GM13977 (cell line): ENCODE measurements at places on chromosomes 16 and 17.
A peak's percentile ranks its signal among the peaks of the same experiment; 100 is the strongest.

DNA sequence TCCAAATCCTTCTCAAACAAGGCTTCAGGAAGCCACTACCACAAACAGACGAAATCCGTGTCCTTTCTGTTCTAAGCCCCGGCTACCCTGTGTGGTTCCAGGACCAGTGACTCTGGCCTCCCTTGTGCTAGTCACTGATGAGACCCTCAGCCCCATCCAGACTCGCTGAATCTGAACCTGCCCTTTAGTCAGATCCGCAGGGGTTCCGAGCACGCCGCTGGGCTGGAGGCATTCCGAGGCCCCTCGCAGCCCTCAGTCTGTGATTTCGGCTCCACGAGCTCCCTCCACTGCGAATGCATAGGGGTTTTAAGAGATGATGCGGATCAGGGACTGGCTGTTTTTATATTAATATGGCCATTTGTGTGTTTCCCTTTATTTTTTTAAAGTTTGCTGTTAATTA lies 292.7 kb downstream of the IRF8 start:
- DNase-seq, result no peak

- DNase-seq, result peak; percentile 73
Measured at GRCh38 chr16:21656795-21657768, 4.7 kb upstream of the IGSF6 start.

DNA sequence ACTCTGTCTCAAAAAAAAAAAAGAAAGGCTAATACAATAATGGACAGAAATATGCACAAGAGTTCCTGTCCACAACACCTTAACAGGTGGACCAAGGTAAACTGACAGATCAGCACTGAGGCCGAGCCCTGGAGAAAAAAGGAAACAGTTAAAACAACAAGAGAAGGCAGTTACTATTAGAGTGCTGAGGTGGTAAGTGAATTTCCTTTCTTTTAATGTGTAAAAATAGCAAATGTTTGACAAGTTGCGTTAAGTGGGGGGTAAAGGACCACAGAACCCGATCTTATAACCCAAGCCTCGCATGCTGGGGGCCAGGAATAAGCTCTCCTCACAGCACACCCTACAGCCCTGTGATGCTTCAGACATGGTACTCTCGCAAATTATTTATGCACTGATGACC lies 24.8 kb downstream of the TXNDC11 start:
- DNase-seq, result no peak

GRCh38 chr17:40174514-40174913 lies 2.8 kb upstream of the RAPGEFL1 start:
- no peak for DNase-seq

DNA sequence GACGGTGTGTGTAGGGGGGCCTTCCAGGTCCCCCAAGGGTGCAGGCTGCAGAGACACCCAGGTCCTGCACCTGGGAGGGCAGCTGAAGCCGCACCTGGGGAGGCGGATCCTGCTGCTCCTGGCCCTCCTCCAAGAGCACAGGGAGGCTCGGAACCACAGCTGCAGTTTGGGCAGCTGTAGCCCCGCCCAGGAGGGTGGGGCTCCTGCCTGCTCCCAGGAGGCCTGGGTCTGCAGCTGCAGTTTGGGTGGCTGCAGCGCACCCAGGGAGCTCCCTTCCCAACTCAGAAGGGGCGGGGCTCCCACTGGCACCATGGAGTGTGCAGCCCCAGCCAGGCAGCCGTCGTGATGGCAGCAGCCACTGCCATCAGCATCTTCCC lies 69.4 kb upstream of the NKD1 start:
- DNase-seq, result no peak

GRCh38 chr17:82283208-82283749 lies 9.8 kb upstream of the CSNK1D start:
- no peak for DNase-seq

DNA sequence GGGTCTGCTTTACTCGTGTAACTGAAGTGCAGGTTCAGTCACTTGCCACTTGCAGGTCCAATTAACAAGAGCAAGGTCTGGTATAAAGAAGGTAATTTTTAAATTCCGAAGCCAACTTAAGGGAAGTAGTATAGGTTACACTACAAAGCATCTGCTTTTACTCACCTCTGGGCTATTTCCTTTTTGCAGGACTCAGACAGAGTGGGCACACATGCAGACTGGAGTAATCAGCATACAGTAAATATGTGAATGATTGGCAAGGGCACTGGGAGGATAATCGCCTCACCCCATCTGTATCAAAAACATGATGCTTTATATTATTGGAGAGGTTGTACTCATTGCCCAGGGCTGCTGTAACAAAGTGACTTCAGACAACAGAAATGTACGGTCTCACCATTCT lies 160.1 kb upstream of the CDH5 start:
- no peak for DNase-seq

DNA sequence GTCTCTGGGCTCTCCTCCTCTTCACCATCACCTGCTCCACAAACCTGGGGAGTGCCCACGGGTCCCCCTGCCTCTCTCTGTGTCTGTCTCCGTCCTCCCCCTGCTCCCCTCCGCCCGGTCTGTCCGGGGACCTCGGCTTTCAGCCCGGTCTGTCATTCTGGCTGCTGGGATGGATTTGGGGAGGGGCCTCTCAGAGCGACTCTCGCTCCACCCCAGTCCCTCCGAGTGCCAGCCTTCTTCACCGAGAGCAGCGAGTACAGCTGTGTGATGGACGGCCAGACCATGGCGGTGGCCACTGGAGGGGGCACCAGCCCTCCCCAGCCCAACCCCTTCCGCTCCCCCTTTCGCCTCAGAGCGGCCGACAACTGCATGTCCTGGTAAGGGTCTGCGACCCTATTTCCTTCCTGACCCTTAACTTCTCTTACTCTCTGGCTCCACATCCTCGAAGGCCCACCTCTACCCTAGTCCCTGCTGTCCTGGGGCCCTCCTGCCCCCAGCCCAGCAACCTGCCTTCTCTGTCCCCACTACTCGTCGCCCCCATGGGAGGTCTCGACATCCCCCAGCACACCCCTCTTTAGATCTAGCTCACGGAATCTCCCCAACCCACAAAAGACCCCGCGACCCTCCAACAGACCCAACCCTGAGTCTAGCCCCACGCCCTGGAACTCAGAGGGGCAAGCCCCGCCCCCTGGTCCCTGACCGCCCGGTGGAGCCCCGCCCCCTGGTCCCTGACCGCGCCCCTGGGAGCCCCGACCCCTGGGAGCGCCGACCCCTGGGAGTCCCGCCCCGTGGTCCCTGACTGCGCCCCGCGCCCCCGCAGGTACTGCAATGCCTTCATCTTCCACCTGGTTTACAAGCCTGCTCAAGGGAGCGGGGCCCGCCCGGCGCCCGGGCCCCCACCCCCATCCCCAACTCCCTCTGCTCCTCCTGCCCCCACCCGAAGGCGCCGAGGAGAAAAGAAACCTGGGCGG lies 5.6 kb upstream of the CXCL16 start:
- DNase-seq, result no peak

DNA sequence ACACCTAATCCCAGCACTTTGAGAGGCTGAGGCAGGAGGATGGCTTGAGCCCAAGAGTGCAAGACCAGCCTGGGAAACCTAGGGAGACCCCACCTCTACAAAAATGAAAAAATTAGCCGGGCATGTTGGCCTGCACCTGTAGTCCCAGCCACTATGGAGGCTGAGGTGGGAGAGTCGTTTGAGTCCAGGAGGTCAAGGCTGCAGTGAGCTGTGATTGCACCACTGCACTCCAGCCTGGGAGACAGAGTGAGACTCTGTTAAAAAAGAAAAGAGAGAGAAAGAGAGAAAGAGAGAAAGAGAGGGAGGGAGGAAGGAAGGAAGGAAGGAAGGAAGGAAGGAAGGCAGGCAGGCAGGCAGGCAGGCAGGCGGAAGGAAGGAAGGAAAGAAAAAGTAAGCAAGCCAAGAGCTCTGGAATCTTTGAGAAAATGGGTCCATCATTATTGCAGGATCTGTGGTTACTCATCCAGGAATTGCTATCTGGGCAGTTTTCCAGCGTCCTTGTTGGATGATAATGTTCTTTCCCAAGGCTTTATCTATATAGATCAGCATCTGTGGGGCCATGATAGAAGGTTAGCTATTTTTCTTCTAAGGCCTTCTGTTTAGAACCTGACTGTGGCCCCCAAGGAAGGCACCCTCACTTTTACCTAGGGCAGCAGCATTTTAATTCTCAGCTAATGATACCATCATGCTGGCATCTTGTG lies 533.2 kb upstream of the CDH5 start:
- no peak for DNase-seq

DNA sequence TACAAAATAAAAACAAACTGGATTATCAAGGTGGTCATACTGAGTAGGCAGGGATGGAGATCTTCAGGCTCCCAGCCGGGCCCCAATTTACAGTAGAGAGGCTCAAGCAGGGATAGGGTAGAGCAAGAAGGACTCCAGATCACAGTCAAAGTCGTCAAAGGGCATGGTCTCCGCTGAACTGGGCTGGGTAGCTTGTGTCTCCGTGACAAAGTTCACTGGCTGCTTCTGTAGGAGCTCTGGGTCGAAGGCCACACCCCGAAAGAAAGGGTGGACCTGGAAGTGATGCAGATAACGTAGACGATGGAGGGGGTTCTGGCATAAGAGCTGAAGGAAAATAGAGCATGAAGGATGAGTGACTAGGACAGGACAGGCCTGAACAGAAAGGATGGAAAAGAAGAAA lies 3.6 kb downstream of the RSKR start:
- no peak for DNase-seq

GRCh38 chr16:77993111-77993985 lies 29.0 kb upstream of the CLEC3A start:
- DNase-seq, result no peak

DNA sequence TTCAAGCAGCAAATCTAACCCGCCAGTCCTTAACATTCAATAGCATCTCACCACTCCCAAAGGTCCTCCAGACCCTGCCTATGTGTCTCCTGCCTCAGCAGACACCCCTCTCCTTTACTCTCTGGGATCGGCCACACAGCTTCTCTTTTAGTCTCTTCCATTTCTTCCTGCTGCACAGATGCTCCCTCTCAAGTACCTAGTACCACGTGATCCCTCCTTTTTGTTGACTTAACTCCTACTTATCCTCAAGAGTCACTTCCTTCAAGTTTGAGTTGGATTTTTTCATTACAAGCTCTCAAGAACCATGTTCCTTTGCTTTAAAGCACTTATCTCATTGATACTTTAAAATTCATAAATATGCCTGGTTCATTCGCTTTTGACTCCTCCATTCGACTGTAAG lies 24.9 kb downstream of the AMFR start:
- DNase-seq, result no peak
